ENCODE measurements at places on chromosomes 4 and X. TPM values are rescaled to one million over a fixed set of nuclear protein-coding genes. Genes with fewer than 3 reads are reported as not detected.

RAB39B gene
- polyA plus RNA-seq, result 5.1 TPM

GUCY1A1 gene
- polyA plus RNA-seq, result 4.5 TPM

- no peak for DNase-seq
These were observed 29.9 kb downstream of the CPEB2 start for GRCh38 chr4:15031993-15032675.

DNA sequence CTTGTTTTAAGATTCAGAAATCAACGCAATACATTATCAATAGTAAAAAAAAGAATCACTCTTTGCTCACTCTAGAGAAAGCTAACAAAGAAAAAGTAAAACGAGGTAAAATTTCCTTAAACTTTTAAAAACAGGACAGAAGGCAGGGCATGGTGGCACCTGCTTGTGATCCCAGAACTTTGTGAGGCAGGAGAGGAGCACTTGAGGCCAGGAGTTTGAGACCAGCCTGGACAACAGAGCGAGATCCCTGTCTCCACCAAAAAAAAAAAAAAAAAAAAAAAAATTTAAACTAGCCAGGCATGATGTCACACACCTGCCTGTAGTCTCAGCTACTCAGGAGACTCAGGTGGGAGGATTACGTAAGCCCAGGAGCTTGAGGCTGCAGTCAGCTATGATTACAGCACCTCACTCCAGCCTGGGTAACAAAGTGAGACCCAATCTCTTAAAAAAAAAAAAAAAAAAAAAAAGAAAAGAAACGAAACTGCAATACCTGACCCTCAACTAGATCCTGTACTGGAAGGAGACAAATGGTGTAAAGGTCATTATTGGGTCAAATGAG is 3.5 kb downstream of the CCNI start:
- no peak for DNase-seq

ZXDB gene
- polyA plus RNA-seq, result 13.8 TPM

- no peak for DNase-seq
These were observed 1411.2 kb downstream of the RAPGEF2 start for GRCh38 chr4:160514126-160514525.

ADH6 gene
- not detected for polyA plus RNA-seq

DNA sequence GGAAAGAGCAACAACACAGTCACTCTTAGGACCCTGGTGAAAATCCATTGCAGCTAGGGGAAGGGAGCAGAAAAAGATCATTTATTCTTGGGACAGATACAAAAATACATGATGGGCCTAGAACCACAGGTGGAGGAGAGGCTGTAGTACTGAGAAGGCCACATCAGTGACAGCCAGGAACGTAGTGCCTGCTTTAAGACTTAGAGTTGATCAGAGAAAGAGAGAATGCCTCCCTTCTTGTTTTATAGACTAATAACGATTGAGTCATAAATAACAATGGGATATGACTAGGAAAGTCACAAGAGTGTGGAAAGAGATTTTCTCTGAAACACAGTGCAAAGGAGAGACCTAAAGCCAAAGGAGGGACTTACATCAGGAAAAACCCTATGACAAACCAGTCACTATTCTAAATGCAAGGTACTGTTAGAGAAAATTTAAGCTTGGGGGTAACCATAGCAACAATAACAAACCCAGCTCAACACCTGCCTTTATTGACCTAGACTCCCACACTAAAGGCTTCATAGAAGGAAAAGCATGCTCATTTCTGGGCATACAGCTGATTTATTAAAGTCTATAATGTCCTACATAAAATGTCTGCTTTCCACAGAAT is 1015.0 kb upstream of the GRID2 start:
- no peak for DNase-seq

GRCh38 chr4:125115941-125116340 is 198.8 kb upstream of the FAT4 start:
- DNase-seq, result no peak

ZNF630 gene
- polyA plus RNA-seq, result 3.7 TPM

DNA sequence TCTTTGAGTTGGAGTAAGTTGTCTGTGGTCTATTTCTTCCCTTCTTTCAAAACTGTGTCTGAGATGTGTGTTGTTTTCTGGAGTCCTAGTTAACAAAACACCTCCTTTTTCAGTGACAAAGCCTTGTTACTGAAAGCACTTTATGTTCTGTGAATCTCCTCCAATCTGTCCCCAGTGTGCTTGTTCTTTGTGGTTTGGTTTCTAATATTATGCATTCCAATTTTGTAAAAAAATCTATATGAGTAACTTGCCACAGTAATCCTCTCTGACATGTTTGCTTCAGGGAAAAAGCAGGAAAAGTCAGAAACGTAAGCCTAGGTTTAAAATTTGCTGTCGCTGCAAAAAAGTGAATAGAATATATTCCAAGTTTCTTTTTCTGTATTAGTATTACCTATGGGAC is 12.4 kb downstream of the PRRG1 start:
- DNase-seq, result no peak

- no peak for DNase-seq
These were observed 132.6 kb downstream of the ADGRL3 start for GRCh38 chr4:61332693-61333092.

AGTR2 gene
- not detected for polyA plus RNA-seq

PTPN13 gene
- not detected for polyA plus RNA-seq

FNIP2 gene
- polyA plus RNA-seq, result not detected

DNA sequence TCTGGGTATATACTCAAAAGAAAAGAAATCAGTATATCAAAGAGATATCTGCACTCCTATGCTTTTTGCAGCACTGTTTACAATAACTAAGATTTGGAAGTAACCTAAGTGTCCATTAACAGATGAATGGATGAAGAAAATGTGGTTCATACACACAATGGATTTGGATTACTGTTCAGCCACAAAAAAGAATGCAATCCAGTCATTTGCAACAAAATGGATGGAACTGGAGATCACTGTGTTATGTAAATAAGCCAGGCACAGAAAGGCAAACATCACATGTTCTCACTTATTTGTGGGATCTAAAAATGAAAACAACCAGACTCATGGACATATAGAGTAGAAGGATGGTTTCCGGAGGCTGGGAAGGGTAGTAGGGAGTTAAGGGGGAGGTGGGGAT is 17.6 kb upstream of the NXT2 start:
- no peak for DNase-seq

DNA sequence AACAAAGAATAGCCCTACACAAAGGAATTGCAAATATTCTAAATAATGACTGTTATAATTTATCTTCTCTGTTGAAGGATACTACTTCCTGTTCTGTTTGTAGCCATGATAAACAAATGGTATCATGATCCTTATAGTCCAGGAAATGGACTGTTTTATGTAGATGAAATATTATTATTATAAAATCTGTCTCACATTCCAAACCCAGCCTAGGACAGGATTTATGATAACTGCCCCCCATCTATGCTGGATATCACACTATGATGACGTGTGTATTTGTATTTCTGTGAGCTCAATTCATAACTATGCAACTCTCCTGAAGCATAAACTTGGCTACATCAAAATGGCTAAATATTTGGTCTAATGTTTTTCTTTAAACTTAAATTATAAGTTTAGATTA is 21.3 kb downstream of the DMD start:
- DNase-seq, result no peak

BMPR1B gene
- not detected for polyA plus RNA-seq

- DNase-seq, result peak; percentile 54
These were observed 20.4 kb downstream of the SLC25A53 start for GRCh38 chrX:104136241-104137019.

- DNase-seq, result no peak
These were observed 35.2 kb downstream of the SLC25A5 start for GRCh38 chrX:119503484-119503861.

- peak; percentile 17 for DNase-seq
These were observed 2.6 kb downstream of the PGK1 start for GRCh38 chrX:78106651-78106986.

DNA sequence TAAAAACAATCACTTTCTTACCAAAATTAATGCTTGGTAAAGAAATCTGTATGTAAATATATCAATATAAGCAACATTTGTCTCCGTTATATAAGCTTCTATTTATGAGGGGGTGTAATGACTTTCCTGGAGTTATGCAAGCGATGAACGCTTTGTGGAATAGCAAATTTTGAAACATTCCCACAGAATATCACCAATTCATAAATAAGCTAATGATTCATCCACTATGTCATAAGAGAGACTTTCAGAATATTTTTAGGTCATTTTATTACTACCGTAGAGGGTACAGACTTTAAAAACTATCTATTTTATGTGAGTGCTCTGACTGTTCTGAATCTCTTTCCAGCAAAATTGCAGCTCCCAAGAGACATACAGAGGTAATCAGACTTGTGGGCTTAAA is 179.5 kb upstream of the FTHL17 start:
- DNase-seq, result no peak

DNA sequence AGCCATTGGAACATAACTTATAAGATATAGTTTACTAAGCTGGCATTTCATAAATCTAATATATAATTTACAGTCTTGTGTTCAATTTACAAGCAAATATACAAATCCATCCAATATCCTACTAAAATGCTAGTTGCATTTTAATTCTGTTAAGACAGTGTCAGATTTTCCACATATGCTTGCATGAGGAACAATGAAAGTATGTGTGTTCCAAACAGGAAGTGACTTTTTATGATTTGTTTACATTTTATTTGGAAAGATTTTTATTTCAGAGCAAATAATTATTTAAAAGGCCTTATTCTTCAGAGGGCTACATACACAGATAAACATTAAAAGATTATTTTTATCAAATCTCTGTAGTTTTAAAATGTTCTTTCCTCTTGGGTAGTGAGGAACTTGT is 130.1 kb downstream of the KLHL34 start:
- no peak for DNase-seq

GRCh38 chr4:148497258-148497657 is 55.0 kb upstream of the NR3C2 start:
- DNase-seq, result no peak

DNA sequence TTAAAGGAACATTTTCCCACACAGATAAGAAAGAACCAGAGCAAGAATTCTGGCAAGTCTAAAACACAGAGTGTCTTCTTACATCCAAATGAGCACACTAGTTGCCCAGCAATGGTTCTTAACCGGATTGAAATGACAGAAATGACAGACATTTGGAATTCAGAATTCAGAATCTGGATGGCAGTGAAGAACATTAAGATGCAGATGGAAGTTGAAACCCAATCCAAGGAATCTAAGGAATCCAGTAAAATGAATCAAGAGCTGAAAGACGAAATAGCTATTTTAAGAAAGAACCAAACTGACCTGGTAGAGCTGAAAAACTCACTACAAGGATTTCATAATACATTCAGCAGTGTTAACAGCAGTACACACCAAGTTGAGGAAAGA is 21.5 kb downstream of the ANAPC10 start:
- DNase-seq, result no peak

MAGEA4 gene
- polyA plus RNA-seq, result not detected

GRCh38 chr4:123453061-123453680 is 56.6 kb downstream of the SPRY1 start:
- no peak for DNase-seq

DNA sequence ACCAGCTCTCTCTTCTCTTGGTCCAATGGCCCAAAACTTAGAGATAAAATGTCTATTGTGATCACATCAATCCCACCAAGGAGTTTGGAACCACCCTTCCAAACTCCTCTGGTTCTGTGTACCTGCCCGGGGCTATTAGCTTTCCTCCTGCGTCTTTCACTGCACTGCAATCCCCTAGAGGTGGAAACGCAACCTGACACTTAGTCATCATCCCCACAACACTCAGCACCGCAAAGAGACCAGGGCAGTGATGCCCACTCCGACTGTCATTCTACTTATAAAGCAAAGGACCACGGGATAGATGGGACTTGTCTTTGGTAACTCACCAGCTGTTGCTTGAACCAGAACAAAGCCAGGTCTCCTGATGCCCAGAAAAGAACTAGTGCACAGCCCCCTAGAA is 22.0 kb downstream of the AFAP1 start:
- no peak for DNase-seq

- no peak for DNase-seq
These were observed 129.8 kb downstream of the TBCK start for GRCh38 chr4:106186201-106186600.

XAGE1A gene
- not detected for polyA plus RNA-seq

DNA sequence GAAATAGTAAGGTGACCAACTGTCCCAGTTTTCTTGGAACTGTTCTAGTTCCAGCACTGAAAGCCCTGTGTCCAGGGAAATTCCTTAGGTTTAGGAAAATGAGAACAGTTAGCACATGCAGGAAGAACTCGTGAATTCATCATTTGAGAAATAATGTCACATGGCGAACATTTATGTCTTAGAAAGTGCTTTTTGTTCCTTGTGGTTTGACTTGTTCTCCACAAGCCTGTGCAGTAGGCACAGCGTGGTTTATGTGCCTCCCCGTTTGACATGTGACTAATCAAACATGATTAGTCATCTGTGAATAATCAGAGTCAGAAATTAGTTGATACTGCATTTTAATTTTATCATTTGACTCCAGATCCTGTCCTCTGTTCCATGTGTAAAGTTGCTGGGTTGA is 556.0 kb upstream of the CPEB2 start:
- no peak for DNase-seq

- DNase-seq, result no peak
These were observed 5.2 kb downstream of the MFSD8 start for GRCh38 chr4:127959794-127960193.

TRIM2 gene
- 3.5 TPM for polyA plus RNA-seq

GABRA4 gene
- not detected for polyA plus RNA-seq

GRCh38 chrX:53186351-53186750 is 38.7 kb downstream of the KDM5C start:
- DNase-seq, result no peak

- DNase-seq, result no peak
These were observed 66.3 kb upstream of the TAPT1 start for GRCh38 chr4:16292585-16292984.

GRCh38 chr4:122360754-122361153 is 18.1 kb upstream of the ADAD1 start:
- DNase-seq, result no peak

All from naive B cell (primary cell).